Naive thymus-derived CD8-positive, alpha-beta T cell (primary cell): ENCODE measurements at places on chromosomes 5 and 9. TPM values are rescaled to one million over a fixed set of nuclear protein-coding genes. Genes with fewer than 3 reads are reported as not detected.

Gene OLFM1
- total RNA-seq, result not detected

Gene ITGA2
- total RNA-seq, result not detected

GRCh38 chr5:28710360-28710759, 1672.0 kb upstream of the CDH9 start:
- DNase-seq, result no peak

GRCh38 chr5:144436007-144436406, 265.3 kb downstream of the KCTD16 start:
- DNase-seq, result no peak

DNA sequence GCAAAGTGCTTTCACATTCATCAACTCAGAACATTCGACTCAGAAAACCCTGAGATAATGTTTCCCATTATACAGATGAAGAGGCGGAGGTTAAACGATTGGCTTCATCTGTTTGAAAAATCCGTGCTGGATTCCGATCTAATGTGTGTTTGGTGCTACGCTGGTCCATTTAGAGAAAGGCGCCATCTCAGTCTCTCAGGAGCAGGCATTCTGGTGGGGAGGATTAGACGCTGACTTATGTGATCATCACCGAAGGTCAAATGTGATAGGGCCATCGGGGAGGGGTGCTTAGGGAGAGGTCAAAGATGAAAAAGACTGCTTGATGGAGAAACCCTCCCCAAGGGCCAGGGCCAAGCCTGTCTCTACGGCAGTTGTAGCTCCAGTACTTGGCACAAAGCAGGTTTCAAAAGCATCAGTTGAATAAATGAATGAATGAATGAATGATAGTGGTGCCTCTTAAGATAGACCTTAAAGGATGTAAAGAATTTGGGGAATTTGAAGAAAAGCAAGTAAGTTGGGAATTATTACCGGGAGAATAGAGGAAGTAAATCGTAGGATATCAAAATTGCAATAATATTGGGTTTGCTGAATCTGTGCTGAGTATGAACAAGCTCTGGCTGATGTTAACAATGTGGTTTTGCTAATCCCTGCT, 160.6 kb upstream of the SHB start:
- DNase-seq, result no peak

- DNase-seq, result no peak
Observed at GRCh38 chr9:121887553-121888437, 205.3 kb downstream of the TTLL11 start.

Gene AIF1L
- not detected for total RNA-seq

- DNase-seq, result no peak
Observed at GRCh38 chr9:87086221-87086818, 139.0 kb upstream of the GAS1 start.

- no peak for DNase-seq
Observed at GRCh38 chr9:105458404-105458803, 10.6 kb downstream of the FSD1L start.

DNA sequence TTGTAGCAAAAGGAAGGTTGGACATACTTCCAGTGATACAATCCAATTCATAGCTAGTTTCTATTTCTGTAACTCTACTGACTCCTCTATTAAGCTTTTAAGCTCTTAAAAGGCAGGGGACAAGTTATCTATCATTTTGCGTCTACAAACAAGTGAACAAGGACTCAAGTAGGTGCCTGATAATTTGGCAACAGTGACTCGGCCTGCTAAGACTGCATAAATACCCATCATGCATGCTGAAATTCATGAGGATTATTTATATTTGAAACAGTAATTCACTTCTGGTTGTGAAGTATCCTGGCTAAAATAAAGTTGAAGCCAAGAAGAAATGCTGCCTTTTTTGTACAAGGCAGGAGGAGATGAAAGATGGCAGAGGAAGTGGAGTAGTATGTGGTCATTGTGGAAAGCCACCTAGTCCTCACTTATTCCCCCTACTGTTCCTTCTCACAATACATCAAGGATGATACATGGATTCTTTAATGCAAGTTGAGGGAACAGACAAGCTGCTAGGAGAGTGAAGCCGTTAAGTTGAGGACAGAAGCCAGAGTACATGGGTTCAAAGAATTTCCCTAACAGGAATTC, 74.0 kb downstream of the MRPS27 start:
- no peak for DNase-seq

- DNase-seq, result no peak
Observed at GRCh38 chr9:116189683-116190082, 36.1 kb downstream of the PAPPA start.

DNA sequence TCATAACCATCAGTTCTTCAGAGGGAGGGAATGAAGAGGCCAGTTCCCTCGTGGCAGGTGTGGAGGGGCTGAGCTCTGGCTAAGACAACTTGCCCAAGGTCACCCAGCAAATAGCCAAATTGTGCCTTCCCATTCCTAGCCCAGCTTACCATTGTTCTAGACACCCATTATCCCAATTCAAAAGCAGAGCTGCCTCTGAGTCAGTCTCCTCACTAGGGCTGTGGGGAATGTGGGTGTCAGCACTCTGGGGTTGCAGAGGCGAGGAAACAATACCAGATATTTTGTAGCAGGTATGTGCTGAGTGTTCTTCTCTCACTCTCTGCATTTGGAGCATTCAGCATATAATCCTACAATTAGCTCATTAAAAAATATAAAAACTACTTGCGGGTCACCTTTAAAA, 270.8 kb downstream of the PSAT1 start:
- DNase-seq, result no peak

GRCh38 chr5:157215514-157216167, 35.0 kb downstream of the ITK start:
- no peak for DNase-seq

Gene HBEGF
- 0.30 TPM for total RNA-seq

GRCh38 chr9:3980212-3980611, 319.7 kb downstream of the GLIS3 start:
- no peak for DNase-seq

DNA sequence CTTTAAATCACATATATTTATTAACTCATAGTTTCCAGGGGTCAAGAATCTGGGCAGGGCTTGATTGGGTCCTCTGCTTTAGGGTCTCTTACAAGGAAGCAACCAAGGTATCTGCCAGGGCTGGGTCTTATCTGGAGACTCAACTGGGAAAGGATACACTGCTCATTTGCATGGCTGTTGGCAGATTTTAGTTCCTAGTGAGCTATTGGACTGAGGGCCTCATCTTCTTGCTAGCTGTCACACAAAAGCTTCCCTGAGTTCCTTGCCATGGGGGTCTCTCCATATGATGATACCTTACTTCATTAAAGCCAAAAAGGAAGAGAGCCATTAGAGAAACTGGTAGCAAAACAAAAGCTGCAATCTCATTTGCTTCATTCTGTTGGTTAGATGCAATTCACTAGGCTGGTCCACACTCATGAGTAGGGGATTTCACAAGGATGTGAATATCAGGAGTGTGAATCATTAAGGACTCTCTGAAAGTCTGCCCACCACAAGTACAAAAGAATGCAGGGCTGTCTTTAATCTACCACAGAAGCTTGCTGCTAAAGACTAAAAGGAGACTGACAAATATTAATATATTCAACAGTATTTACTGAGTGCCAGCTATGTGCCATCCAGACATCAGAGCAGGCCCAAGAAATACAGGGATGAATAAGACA, 42.0 kb upstream of the TIMD4 start:
- no peak for DNase-seq

- no peak for DNase-seq
Observed at GRCh38 chr5:14048434-14048833, 94.7 kb upstream of the TRIO start.

DNA sequence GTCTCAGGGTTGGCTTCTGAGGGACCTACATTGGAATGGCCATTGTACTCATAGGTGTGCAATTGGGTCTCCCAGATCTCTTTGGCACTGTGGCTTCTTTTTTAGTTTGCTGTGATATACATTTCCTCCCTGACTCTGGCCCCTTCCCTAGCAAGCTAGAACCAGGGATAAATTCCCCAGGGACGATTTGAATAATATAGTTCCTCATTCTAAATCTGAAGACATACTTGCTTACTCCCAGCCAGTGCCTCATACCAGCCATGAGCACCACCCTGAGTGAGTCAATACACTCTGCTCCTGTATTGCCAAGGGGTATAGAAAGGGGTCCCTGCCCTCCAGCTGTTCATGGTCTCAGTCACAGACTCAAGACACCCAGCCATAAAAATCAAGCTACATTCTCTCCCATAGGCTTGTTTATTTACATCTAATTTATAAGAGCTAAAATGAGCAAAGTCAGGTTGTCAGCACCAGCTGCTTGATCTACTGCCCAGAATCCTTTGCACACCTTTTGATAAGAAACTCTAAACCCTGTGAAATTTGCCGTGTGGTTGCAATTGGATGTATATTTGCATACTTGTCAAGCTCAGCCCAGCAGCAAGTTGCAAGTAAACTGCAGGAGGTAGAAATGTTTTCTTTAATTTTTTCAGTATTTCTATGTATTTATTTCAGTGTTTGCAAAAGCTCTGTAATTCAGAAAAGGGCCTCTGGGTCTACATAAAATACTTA, 219.9 kb upstream of the IRX1 start:
- no peak for DNase-seq
